ENCODE measurements at places on chromosomes 2 and 18. TPM values are rescaled to one million over a fixed set of nuclear protein-coding genes. Genes with fewer than 3 reads are reported as not detected.
A peak's percentile ranks its signal among the peaks of the same experiment; 100 is the strongest.

GRCh38 chr2:22124003-22124402, 1000.2 kb downstream of the TDRD15 start:
- no peaks in the 10 kb centered on the region for H3K27me3 ChIP-seq
- no peaks in the 10 kb centered on the region for H3K36me3 ChIP-seq
- H3K27ac ChIP-seq: no peak overlapping the region
- H3K4me3 ChIP-seq: no peak overlapping the region

DNA sequence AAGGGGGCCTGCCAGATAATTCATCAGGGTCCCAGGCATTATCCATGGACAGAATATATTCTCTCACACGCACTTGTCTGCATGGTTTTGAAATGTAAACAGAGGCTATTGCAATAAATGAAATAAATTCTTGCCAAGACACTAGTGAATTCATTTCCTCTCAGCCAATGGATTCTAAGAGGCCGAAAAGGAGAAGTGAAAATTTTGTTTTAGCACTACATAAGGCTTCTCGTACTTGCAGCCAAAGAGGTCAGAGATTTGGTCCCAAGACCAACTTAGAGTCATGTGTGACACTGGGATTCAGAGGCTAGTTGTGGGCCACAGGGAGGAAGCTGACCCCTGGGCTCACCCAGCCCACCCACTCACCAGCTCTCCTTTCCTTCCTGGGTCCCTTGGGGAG, 184.1 kb upstream of the GLI2 start:
- no peaks in the 10 kb centered on the region for H3K27me3 ChIP-seq
- no peak overlapping the region for H3K4me3 ChIP-seq
- DNase-seq: no peak
- no peaks in the 10 kb centered on the region for H3K36me3 ChIP-seq
- H3K4me1 ChIP-seq: no peaks in the 10 kb centered on the region

- H3K27ac ChIP-seq: no peak overlapping the region
- no peaks in the 10 kb centered on the region for H3K36me3 ChIP-seq
- H3K4me1 ChIP-seq: no peaks in the 10 kb centered on the region
Measured at GRCh38 chr18:26657631-26658581, 109.6 kb upstream of the KCTD1 start.

GRCh38 chr2:52072949-52073348, 1041.0 kb upstream of the NRXN1 start:
- no peaks in the 10 kb centered on the region for H3K4me1 ChIP-seq
- no peak overlapping the region for H3K27ac ChIP-seq
- no peaks in the 10 kb centered on the region for H3K27me3 ChIP-seq
- DNase-seq: no peak
- no peak overlapping the region for H3K4me3 ChIP-seq

DNA sequence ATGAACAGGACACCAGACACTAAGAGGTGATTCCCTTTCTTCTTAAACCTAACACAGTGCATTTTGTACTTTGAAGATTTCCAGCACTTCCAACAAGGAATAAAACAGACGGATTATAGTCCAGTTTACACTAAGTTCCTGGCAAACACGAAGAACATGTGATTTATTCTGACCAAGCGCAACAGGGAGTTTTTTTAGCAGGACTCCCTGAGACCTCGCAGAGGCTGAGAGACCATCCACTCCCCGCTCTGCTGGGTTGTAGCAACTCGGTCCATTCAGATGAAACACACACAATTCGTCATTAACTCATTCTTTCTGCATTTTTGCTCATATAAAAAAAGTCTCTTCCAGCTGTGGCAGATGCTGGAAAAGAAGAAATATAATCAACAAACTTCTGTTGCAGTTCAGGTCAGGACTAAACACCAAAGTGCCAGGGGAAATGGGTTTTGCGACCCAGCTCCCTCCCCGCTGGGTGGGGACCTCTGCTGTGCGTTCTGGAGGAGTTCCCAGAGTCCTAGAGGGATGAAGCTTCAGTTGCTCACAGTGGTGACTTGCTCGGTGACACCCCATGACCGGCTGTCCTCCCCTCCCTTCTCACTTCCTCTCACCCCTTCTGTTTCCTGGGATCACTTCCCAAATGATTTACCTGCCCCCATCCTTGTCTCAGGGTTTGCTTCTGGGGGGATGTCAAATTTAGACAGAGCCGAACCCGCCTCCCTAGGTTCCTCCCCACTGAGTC, 52.5 kb downstream of the KCNF1 start:
- no peak for DNase-seq
- H3K27ac ChIP-seq: no peak overlapping the region
- no peaks in the 10 kb centered on the region for H3K4me1 ChIP-seq
- no peaks in the 10 kb centered on the region for H3K27me3 ChIP-seq
- no peaks in the 10 kb centered on the region for H3K36me3 ChIP-seq

DNA sequence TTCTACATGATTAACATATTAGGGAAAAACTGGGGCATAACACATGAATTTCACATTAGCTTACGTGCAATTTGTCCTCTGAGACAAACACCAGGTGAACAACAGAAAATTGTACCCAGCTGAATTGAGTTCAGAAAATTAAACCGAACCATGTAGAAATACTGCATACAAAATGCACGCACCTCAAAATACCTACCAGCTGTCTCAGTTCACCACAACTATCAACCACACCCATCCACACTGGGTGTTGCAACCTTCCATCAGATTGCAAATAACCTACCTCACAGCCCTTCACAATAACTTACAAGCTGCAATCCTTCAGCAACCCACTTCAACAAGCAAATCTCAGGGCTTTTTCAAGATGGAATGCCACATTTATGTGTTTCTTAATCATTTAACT, 55.9 kb downstream of the UNC50 start:
- no peak overlapping the region for H3K27ac ChIP-seq
- no peaks in the 10 kb centered on the region for H3K36me3 ChIP-seq
- H3K27me3 ChIP-seq: no peaks in the 10 kb centered on the region
- H3K4me1 ChIP-seq: peaks cover 76% of the 10 kb centered on the region
- H3K4me3 ChIP-seq: peak overlapping the region; percentile 26
- DNase-seq: peak; percentile 72

GRCh38 chr18:60157810-60158209, 214.8 kb downstream of the MC4R start:
- H3K4me1 ChIP-seq: no peaks in the 10 kb centered on the region
- no peak overlapping the region for H3K27ac ChIP-seq
- H3K27me3 ChIP-seq: no peaks in the 10 kb centered on the region
- DNase-seq: no peak

DNA sequence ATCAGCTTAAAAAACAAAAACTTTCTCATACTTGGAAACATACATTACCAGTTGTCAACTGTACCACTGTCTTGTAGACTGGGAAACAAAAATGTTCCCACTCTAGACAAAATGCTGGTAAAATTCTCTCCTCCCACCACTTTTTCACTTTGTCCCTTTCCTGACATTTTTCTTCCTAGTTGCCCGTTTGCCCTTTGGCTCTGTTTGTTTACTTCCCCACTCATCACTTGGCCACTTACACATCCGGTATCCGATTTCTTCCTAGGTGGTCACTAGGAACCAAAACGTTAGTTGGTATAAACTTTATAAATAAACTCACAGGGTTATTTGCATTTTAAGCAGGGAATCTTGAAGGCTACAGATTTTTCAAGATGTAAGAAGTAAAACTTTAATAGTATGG, 84.9 kb downstream of the METTL4 start:
- H3K27ac ChIP-seq: no peak overlapping the region
- no peaks in the 10 kb centered on the region for H3K36me3 ChIP-seq
- H3K4me3 ChIP-seq: no peak overlapping the region
- DNase-seq: no peak

- H3K27me3 ChIP-seq: no peaks in the 10 kb centered on the region
- peak overlapping the region; percentile 65 for H3K27ac ChIP-seq
- peaks cover 20% of the 10 kb centered on the region for H3K36me3 ChIP-seq
- peak overlapping the region; percentile 39 for H3K4me3 ChIP-seq
- peak; percentile 72 for DNase-seq
Measured at GRCh38 chr2:28408764-28409599, 16.3 kb downstream of the FOSL2 start.

DNA sequence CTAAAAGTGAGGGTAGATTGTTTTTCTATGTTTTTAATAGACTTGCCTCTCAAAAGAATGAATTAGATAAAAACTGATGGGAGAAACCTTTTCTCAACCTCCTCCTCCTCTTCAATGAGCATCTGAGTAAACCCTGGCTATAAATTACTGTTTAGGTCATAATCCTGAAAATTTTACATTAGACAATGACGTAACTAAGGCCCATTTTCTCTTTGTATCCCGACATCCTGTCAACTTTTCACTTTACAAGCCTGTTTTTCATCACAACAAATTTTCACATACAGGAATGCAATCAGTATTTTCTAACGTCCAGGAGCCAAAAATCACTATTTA, 1.3 kb downstream of the SPIRE1 start:
- peaks cover 7% of the 10 kb centered on the region for H3K4me1 ChIP-seq
- no peak for DNase-seq
- peak overlapping the region; percentile 59 for H3K4me3 ChIP-seq
- no peaks in the 10 kb centered on the region for H3K27me3 ChIP-seq
- no peaks in the 10 kb centered on the region for H3K36me3 ChIP-seq
- H3K27ac ChIP-seq: peak overlapping the region; percentile 30

DNA sequence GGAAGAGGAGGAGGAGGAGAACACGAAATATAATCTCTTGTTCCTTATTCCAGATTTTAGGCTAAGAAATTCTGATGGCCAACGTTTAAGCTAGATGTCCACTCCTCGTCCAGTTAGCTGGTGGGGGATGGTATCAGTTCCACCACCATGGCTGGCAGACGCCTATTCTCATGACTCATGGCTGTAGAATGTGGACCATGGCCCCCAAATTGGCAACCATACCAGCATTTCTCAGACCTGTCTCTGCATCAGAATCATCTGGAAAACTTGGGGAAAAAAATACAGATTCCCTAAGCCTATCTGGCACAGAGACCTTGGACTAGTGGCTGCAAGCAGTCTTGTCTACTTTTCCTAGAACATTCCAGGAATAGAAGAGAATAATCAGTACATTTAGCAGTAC, 267.7 kb upstream of the SIX2 start:
- no peak overlapping the region for H3K4me3 ChIP-seq
- H3K4me1 ChIP-seq: no peaks in the 10 kb centered on the region

GRCh38 chr2:144670080-144670479, 150.2 kb upstream of the ZEB2 start:
- H3K4me1 ChIP-seq: no peaks in the 10 kb centered on the region
- H3K27me3 ChIP-seq: no peaks in the 10 kb centered on the region
- no peak overlapping the region for H3K27ac ChIP-seq
- DNase-seq: no peak
- H3K4me3 ChIP-seq: no peak overlapping the region

- H3K4me1 ChIP-seq: no peaks in the 10 kb centered on the region
- no peak for DNase-seq
- H3K4me3 ChIP-seq: no peak overlapping the region
- H3K36me3 ChIP-seq: no peaks in the 10 kb centered on the region
- H3K27me3 ChIP-seq: no peaks in the 10 kb centered on the region
- H3K27ac ChIP-seq: no peak overlapping the region
Measured at GRCh38 chr2:215105607-215106354, 32.6 kb downstream of the ABCA12 start.

DNA sequence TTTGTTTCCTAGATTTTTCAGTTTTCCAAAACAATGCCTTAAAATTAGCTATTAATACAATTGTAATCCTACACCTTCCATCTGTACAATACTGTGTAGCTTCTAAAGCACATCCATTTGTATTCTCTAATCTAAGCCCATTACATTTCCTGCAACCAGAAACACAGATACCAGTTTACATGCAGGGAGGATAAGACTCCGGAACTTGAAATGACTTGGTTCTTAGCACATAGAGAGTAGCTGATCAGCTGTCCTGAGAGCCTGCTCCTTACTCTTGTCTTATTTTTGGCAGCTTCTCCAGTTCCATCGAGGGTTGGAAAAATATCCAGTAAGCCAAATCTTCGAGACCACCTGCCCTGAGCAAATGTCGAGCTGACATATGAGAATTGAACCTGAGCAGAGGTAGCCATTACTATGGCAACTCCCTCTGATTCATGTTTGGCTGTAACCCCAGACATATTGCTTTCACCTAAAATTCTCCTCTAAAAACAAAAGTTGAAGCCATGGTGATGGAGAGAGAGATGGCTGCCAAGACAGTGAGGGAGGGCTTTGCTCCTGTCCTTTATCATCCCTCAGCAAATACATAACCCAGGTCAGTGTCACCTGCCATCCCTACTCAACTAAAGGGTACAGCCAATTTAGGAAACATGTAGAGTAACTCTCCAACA, 542.8 kb downstream of the IRS1 start:
- no peaks in the 10 kb centered on the region for H3K4me1 ChIP-seq
- no peaks in the 10 kb centered on the region for H3K27me3 ChIP-seq
- H3K36me3 ChIP-seq: no peaks in the 10 kb centered on the region

Gene CFC1
- polyA plus RNA-seq: not detected

Gene COL3A1
- polyA plus RNA-seq: not detected

Gene SLC35F6
- polyA plus RNA-seq: 6.7 TPM

Gene CYP26B1
- polyA plus RNA-seq: not detected

Gene CYBRD1
- 1.2 TPM for polyA plus RNA-seq

Gene CNDP1
- polyA plus RNA-seq: not detected

All from CD8-positive, alpha-beta memory T cell (primary cell).